ENCODE measurements at places on chromosomes 13 and 19.

DNA sequence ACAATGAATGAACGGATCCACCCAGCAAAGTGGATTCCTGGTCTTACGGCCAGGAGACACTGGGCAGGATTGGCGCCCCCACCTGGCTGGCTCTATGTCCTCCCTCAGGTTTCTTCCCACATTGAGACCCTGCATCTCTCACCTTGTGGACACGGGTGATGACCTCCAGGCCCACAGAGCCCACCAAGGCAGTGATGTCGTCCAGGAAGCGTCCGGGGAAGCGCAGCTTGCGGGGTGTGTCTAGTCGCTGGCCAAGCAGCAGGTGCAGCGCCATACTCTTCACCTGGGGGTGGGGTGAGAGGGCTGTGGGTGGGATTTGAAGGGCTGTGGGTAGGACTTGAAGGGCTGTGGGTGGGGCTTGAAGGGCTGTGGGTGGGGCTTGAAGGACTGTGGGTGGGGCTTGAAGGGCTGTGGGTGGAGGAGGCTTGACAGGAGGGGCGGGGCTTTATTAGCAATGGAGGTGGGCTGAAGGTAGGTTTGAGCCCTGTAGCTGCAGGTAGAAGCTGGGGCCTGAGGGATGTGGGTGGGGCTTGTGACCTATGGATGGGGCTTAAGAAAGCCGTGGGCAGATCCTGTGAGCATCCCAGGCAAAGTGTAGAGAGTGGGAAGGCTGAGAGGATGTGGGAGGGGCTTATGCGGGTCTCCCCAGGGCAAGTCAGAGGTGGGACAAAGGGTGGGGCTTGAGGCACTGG is 12.1 kb upstream of the ANGPTL8 start:
- no peak for DNase-seq

DNA sequence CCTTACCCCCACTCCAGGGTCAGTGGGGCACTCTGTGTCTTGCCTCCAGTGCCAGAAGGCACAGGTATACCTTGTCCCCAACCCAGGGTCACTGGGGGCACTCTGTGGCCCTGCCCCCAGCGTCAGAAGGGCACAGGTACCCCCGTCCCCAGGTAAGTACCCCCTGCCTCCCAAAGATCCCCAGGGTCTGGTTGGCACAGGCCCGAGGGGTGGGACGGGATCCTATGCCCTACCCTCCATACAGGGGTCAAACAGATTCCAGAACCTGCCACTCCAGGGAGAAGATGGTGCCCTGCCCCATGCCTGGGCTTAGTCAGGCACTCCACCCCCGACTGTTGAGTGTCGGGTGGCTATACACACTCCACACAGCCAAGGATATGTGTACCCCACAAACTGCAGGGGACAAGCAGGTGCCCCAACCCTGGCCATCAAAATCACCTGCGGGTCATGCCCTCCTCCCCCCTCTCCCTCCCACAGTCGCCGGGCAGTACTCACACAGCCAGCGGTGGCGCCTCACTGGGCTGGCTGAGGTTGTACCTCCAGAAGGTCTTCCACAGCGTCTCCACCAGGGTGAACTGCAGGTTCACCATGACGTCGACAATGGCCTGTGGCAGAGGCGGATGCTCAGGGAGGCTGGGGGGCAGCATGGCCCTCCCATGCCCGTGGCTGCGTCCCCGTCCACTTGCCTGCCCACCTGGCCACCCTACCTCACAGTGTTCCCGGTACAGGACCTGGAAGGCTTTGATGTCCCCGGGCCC is 13.8 kb downstream of the DCAF15 start:
- no peak for DNase-seq

- no peak for DNase-seq
Observed at GRCh38 chr13:47816831-47817230, 184.2 kb downstream of the SUCLA2 start.

DNA sequence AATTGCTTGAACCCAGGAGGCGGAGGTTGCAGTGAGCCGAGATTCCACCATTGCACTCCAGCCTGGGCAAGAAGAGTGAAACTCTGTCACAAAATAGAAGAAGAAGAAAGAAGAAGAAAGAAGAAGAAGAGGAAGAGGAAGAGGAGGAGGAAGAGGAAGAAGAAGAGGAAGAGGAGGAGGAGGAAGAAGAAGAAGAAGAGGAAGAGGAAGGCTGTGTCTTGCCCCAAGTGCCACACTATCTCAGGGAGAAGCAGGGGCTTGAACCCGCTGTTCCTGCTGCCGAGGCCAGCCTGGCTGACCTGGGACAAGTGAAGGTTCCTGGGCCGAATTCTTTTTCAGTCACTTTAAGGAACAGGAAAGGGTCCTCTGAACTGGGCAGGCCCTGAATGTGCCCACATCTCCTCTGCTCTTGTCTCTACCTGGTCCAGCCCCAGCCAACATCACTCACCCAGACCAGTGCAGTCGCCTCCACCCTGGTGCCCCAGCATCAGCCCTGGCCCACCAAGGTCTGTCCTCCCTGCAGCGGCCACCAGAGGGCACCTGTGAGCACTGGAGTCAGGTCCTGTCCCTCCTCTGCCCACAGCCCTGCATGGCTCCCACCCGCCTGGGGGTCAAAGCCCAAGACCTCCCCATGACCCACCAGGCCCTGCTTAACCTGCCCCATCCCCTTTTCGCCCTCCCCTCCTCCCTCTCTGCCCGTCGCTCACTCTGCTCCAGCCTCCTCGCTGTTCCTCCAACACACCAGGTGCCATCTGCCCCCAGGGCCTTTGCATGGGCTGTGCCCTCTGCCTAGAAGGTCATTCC is 20.0 kb downstream of the TICAM1 start:
- DNase-seq: peak; percentile 34
